ENCODE measurements at places on chromosomes 6 and 20.

DNA sequence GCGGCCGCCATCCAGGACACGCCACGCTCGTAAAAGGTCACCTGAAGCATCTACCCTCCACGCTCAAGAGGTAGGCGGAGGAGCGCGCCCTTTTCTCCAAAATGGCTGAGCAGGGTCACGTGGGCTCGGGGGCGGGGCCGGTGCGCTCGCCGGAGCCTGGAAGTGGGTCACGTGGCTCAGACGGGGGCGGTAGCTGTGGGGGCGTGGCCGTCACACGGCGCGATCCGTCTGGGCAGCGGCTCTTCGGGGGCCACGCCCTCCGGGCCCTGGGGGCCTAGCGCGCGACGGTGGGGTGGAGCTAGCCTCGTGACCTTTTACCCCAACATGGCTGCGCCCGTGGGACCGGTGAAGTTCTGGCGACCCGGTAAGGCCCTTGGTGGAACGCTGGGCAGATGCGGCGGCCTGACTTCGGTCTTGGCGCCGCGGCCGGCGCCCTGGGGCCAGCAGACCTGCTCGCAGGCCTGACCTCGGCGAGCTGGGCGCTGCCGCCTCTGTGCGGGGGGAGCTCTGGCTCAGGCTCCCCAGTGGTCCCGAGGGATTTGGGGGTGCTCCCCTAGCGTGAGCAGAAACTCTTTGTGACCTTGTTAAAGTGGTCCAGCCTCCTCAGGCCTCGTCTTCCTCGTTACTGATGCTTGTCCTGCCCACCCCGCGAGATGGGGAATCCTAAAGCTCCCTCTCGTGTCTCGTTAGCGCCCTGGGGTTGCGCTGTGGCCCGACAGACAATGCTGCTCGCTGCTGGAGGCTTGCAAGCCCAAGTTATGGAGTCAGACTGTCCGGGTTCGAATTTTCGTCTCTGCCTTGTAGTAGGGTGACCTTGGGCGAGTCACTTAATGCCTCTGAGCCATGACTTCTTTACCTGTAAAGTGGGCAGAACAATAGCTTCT, at the start of gene DHX35:
TSS of gene DHX35 (plus strand) at position 301 of the 884 bp plus-strand sequence. CDS start at position 325, 24 bp downstream.
- peak; percentile 98 for DNase-seq

GRCh38 chr20:6426287-6426891, 303.6 kb upstream of the FERMT1 start:
- DNase-seq: no peak

DNA sequence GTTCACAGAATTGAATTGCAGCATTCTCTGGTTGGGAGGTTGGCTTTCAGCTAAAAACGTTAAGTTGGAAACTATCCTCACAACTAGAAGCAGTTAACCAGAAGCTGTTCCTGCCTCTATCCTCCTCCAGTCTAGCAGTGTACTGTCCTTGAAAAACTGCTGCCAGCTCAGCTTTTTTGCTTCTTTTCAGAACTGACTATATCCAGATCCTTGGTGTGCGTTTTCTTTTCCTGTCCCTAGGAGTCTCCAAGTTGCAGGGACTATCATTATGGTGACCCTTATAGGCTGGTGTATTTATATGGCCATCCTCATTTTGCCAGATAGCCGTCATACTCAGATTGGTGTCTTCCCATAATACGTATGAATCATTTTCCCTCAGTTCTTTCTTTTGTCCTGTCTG, 5.5 kb downstream of the ITCH start:
- DNase-seq: no peak

DNA sequence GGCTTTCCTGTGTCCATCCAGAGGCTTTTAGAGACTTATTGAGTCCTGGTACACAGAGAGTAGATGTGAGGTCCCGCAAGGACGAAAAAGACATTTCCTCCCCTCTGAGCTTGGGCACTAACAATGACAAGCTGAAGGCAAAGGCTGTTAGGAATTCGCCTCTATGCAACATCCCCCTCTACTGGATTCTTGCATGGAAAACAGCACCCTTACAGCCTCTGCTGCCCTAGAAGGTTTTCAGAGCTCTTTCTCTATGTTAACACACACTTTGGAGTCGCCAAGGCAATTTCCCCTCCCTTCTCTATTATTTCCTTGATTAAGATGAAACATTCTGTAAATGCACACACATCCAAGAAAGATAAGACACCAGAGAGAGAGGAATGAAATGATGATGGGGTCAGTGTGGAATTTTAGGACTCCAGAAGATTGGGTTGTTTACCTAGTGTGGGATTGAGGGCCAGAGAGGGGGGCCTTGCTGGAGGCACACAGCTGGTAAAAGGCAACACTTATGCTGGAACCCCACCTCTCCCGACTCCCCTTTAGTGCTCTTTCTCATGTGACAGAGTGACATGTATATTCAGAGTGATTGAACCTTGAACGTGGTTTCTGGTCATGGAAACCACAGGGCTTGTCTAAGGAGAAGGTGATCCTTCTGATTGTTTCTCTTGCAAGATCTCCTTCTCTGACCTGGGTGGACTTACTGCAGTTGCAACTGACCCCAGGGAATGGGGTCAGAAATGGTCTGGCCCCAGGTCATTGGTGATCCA, 300.7 kb downstream of the CLIC5 start:
- DNase-seq: peak; percentile 6

DNA sequence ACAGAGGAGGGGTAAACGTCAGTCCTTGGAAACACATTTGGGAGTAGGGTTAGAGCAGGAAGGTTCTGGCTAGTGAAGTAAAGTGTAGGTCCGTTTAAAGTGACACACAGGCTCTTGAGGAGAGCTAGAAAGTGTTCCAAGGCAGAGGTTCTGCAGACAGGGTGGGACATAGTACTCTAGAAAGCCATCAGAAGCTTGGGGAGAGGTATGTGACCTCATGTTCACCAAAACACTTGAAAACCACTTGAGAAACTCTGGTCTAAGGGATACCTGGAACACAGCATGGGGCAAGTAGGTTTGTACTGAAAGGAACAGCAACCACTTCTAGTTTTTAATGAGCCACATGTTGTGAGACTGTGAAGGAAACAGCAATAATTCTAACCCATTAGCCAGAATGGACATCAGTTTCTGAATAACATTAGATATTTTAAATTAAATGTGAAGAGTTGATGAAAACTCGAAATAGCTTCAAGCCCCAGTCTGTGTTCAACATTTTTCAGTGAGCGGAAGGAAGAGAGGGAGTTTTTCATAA, 49.0 kb downstream of the SOBP start:
- DNase-seq: no peak

GRCh38 chr6:111549168-111549567, 56.5 kb downstream of the TRAF3IP2 start:
- no peak for DNase-seq

DNA sequence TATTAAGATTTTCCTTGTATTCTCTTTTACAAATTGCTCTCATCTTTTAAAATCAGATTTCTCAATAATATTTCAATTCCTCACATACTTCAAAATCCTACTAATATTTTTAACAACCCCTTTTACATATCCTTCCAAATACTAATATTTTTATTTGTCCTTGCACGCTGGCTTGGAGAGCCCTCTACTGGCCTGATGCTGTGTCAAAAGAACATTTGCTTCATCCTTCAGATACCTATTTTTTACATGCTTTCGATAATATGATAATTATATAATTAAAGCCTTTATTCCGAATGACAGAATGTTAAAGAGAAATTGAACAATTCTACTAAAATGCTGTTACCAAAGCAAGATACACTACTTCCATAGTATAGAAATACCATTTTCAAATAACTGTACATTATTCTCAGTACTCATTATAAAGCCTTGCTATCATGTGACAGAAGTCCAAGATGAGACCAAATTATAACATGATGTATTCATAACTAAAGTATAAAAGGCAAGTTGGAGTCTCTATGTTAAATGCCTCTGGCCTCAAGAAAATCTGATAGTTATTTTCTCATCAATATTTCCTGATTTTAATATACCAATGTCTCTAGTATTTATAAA, 39.0 kb upstream of the PLN start:
- DNase-seq: no peak

GRCh38 chr20:36313926-36314325, 7.8 kb downstream of the DLGAP4 start:
- no peak for DNase-seq

GRCh38 chr20:24918579-24919566, 30.2 kb upstream of the CST7 start:
- no peak for DNase-seq

- no peak for DNase-seq
Observed at GRCh38 chr20:40948465-40949267, 80.0 kb upstream of the TOP1 start.

GRCh38 chr20:63819224-63819921, 11.7 kb downstream of the ZBTB46 start:
- DNase-seq: no peak

GRCh38 chr6:144215402-144215931, 65.2 kb downstream of the STX11 start:
- no peak for DNase-seq

DNA sequence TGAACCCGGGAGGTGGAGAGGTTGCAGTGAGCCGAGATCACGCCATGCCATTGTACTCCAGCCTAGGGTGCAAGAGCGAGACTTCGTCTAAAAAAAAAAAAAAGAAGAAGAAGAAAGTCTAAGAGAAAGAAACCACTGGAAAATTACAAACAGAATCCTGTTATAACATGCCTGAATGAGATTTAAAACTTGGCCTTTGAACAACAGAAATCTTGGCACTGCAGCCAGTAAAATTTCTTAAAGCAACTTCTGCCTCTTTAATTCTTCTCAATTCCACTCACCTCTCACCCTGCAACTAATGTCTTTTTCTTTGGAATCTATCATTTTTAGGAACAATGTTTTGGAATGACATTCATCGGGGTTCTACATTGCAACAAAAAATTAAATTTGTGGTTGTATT, 26.3 kb downstream of the PM20D2 start:
- no peak for DNase-seq

GRCh38 chr6:154448448-154449096, 61.9 kb downstream of the CNKSR3 start:
- no peak for DNase-seq

GRCh38 chr6:122753000-122753687, 26.4 kb upstream of the FABP7 start:
- no peak for DNase-seq

- no peak for DNase-seq
Observed at GRCh38 chr6:24981386-24981760, 45.6 kb upstream of the RIPOR2 start.

DNA sequence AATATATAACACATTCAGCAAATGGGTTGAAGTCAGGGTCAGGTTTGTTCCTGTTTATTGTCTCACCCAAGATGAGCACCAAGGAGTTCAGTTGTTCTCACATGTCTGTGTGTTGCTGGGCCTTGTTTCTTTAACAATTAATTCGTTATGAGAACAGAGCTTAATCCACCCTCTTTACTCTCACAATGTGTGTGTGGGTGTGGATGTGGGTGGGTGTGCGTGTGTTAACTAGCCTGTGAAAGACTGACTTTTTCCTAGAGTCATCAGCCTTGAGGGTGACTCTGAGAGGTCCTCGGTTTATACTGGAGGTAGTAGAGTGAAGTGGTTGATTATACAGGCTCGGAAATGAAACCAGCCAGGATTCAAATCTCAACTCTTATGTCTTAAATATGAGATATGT, 672.1 kb downstream of the MAFB start:
- DNase-seq: no peak

DNA sequence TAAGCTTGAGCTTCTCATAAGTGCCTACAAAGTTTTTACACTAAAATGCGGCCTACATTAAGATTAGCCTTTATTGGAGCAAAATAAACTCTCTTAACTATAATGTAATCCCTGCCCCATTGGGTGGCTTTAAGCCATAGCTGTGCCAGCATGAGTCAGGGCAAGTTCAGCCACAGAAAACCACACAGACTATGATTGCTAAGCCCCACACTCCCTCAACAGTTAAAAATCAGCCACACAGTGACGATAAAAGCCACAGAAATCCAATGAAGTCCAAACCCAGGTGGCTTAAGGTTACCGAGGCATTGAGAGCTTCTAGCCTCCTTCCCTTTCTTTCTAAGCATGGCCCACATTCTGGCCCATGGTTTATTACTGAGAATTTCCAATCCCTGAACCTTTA, 61.6 kb downstream of the GRM1 start:
- DNase-seq: no peak

- DNase-seq: no peak
Observed at GRCh38 chr20:24708411-24709295, 239.2 kb downstream of the SYNDIG1 start.

GRCh38 chr20:36175016-36175415, 20.5 kb downstream of the EPB41L1 start:
- no peak for DNase-seq

GRCh38 chr20:18739751-18740166, 73.8 kb upstream of the SCP2D1 start:
- DNase-seq: no peak

- no peak for DNase-seq
Observed at GRCh38 chr6:24543683-24544082, 48.9 kb downstream of the ALDH5A1 start.

GRCh38 chr20:14711652-14712051, 374.2 kb upstream of the FLRT3 start:
- DNase-seq: no peak

DNA sequence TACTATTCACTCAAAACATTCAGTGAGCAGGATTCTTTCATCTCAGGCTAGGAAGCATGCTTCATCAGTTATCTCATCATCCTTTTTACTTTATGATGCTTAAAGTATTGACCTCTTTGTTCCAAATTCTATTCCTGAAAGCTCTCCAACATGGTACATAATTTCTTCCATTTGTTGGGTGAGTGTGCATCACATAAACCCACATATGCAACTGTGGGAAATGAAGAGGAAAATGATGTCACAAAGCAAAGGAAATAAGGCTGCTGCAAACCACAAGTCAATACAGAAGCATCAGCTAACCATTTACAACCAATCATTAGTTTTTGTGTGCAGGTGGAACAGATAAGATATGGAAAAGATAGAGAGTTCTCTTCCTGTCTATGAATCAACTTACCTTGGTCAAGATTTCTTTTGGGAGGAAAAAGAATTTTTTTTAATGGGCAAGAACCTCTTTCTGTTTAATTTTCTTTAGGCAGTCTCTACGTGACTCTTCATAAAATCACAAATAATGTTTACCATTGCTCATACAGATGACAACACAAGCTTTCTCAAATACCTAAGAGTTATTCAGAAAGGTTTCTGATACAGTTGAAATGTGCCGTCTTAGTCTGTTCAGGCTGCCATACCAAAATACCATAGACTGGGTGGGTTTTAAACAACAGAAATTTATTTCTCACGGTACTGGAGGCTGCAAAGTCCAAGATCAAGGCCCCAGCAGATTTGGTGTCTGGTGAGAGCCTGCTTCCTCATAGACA, 259.9 kb downstream of the ADGRG6 start:
- no peak for DNase-seq

- DNase-seq: peak; percentile 28
Observed at GRCh38 chr6:26241033-26241895, 123.7 kb upstream of the BTN3A2 start.

GRCh38 chr6:90135667-90136066, 161.0 kb downstream of the BACH2 start:
- DNase-seq: no peak

- DNase-seq: no peak
Observed at GRCh38 chr20:2163312-2163711, 61.7 kb downstream of the STK35 start.

GRCh38 chr20:20130399-20130798, 78.1 kb downstream of the CFAP61 start:
- DNase-seq: no peak

GRCh38 chr6:161608771-161609170, 334.9 kb upstream of the AGPAT4 start:
- DNase-seq: no peak

Measured in T-helper 9 cell (primary cell).